Posterior vena cava (tissue), 2 donors: ENCODE measurements at places on chromosomes 5 and 9. TPM values are rescaled to one million over a fixed set of nuclear protein-coding genes. Genes with fewer than 3 reads are reported as not detected.

GRCh38 chr9:90007516-90008440, 403.0 kb downstream of the GADD45G start:
- DNase-seq, result no peak

DNA sequence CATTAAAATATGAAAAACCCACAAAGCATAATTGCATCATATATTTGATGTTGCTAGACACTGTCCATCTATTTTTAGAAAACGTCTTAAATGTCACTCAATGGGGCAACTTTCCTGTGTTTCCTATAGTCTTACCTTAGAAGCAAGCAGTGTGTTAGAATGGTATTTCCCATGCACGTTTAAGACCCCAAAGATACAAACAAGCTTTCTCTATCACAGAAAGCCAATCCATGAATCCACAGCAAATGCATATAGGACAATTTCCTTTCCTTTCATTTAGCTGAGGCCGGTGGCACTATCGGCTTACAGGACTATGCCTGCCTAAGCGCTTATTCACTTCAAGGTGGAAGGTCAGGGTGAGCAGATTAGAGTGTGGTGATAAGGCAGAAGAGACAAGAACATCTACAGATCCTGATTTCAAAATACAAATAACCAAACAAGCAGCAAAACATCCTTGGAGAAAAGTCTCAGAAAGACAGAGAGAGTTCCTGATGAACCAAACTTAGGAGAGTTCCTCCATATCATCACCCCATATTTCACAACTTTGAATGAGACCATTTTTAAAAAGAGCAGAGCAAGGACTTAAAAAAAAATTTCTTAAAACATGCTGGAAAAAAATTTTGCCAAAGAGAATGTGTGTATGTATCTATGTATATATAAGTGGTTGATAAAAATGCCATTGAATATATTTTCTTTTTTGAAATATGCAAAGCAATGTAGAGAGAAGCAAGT, 57.2 kb downstream of the MEF2C start:
- no peak for DNase-seq

DNA sequence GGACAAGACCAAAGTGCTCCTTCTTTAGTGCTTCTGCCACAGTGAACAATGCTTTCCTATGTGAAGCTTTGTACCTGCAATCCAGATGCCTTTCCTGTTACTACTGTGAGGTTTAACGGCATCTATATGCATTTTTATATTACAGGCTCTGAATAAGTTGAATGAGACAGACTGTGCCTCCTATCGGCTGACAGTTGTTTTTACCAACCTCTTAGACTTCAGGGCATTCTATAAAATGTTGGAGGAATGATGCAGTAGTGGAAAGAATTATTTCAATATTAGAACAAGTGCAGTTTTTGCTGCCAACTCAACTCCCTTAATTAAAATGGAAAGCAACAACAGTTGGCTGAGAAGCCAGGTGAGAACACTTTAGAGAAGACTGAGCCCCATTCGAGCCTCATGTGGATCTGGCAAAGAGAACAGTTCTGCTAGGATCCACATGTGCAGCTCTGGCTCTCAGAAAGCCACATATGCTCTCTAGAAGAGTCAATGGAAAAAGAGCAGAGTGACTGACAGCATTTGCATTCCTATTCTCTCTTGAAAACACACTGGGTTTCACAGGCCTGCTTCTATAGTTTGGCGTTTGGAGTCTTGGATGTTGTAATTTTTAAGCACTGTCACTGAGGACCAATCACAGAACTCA, 147.5 kb downstream of the LURAP1L start:
- DNase-seq, result no peak

DNA sequence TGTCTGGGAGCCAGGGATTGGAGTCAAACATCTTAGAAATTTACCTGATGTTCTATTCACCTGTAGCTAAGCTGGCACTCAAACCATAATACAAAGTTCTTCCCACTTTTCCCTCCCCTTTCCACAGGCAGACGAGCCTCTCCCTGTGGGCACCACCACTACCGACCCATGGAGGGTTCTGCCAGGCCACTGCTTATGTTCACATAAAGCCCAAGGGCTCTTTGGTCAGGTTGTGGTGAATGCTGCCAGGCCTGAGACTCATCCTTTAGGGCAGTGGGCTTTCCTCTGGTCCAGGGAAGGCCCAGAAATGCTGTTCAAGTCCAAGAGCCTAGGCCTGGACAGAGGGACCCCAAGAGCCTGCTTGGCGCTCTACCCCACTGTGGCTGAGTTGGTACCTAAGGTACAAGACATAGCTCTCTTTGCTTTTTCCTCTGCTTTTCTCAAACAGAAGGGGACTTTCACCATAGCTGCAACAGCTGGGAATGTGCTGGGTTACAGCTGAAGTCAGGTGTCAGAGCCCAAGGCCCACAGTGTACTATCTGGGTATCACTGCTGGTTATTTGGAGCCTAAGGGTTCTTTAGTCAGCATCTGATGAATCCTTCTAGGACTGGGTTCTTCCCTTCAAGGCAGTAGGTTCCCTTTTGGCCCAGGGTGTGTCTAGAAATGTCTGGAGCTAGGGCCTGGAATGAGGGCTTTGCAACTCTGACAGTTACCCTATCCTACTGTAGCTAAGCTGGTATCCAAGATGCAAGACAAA, 620.1 kb downstream of the TLE1 start:
- no peak for DNase-seq

Gene TCF7
- 1.6 TPM for total RNA-seq

Gene MOB3B
- 3.2 TPM for total RNA-seq

GRCh38 chr9:114016629-114017423, 61.3 kb downstream of the AMBP start:
- peak; percentile 64 for DNase-seq

DNA sequence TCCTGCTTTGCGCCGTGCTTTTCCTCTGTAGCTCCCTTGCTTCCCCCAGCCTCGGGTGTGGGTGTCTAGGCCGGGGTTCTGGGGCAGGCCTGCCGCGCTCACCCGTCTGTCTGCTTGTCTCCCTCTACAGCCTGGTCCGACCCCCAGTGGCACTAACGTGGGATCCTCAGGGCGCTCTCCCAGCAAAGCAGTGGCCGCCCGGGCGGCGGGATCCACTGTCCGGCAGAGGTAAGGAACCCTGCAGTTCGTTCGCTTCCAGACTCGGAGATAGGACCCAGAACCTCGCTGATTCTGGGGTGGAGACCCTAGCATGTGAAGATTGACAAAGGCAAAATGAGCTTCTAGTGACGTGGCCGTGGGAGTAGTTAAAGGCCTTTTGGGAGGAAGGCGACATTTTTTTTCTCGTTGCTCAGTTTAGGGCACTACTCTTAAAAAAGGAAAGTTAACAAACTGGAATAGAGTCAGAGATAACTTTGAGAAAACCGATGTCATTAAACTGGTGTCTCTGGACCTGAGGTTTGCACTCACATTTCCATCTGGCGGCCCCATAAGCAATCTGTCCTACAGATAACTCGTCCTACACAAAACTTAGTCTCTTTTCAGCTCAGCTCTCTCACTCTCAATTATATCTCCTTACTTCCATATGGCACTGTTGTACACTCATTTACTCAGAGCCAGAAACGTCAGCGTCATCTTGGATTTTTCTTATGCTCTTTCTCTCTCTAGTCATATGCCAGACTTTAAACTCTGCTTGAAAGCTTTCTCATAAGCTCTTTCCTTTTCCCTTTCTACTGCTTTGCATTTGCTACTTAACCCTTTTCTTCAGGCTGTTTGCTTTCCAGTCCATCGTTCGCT, 561 bp downstream of the SEC61B start:
- DNase-seq, result no peak

DNA sequence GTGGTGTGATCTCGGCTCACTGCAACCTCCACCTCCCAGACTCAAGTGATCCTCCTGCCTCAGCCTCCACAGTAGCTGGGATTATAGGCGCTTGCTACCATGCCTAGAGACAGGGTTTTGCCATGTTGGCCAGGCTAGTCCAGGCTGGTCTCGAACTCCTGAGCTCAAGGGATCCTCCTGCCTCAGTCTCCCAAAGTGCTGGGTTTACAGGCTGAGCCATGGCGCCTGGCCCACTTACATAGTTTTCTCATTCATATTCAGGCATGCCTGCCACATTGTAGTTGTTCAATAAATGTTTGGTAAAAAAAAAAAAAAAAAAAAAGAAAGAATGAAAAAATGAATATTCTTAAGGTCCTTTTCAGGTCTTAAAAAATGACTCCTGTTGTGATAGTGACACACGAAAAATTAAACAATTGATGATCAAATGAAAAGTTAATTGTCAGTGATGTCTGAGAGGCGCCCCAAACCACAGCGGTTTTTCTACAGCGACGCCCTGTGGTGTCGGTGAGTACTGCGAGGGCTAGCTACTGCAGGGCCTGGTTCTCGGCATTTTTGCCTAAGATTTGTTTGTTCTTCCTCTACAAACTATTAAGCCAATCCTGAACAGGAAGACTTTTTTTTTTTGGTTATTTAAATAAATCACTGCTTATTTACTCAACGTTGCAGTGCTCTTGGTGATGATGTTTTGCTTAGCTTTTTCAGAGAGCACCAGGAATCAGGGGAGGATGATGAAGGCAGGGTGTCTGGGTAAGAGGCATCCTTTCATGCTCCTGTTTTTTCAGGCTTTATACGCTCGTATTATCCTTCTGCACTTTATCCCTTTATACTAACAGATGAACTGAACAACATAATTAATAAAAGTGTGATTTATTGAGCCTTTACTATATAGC, 67.0 kb upstream of the DPYSL3 start:
- DNase-seq, result peak; percentile 89

Gene TEX48
- total RNA-seq, result not detected

Gene ENTR1
- 28.7 TPM for total RNA-seq

- DNase-seq, result no peak
Observed at GRCh38 chr5:116494784-116495450, 79.7 kb downstream of the SEMA6A start.

GRCh38 chr9:93065135-93065720, 6.7 kb downstream of the SUSD3 start:
- DNase-seq, result no peak

GRCh38 chr5:151406322-151406947, 41.0 kb upstream of the SLC36A1 start:
- DNase-seq, result no peak

Gene MPDZ
- total RNA-seq, result 70.5 TPM

DNA sequence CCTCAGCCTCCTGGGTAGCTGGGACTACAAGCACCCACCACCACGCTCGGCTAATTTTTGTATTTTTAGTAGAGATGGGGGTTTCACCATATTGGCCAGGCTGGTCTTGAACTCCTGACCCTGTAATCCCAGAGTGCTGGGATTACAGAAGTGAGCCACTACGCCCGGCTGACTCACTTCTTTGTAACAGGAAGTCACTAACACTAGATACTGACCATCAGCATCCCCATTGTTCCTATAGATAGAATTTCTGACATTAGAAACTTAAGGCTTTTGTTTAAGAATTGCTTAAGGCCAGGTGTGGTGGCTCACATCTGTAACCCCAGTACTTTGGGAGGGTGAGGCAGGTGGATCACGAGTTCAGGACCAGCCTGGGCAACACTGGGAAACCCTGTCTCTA, 42.2 kb downstream of the LEAP2 start:
- no peak for DNase-seq

Gene BTNL3
- not detected for total RNA-seq

Gene TMEM252
- total RNA-seq, result not detected

GRCh38 chr5:94793113-94793815, 174.8 kb downstream of the SLF1 start:
- no peak for DNase-seq

DNA sequence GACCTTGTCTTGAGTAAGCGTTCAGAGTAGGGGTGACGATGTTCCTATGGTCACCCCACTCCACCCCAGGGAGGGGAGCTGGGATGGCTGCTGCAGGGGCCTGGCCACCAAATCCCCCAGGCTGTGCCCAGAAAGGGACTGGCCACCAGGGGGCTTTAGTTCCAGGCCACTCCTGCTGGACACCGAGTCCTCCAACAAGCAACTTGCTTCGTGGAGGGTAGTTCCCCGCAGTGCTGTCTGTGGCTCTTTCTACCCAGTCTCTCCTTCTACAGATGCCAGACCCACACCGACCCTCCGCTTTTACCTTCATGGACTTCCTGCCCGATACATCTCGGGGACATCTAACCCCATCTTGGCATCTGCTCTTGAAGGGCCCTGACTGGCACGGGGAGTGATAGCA, 35.7 kb upstream of the GABRP start:
- DNase-seq, result no peak

- DNase-seq, result peak; percentile 82
Observed at GRCh38 chr9:37036776-37037502, 2.9 kb upstream of the PAX5 start.

DNA sequence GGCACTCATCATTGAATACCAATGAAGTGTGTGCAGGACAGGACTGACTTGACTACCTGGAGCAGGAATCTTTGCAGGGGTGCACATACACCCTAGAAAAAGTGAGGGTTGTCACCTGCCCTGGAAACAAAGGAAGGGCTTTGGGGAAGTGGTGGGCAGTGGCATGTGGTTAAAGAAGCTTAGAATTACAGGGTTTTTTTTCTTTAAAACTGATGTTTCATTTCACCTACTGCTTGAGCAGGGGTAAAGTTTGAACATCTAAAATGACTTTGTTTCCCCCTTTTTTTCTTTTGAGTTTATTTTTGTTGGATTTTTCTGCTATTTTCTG, 2.0 kb upstream of the KDM3B start:
- DNase-seq, result no peak

Gene NPDC1
- 129 TPM for total RNA-seq

DNA sequence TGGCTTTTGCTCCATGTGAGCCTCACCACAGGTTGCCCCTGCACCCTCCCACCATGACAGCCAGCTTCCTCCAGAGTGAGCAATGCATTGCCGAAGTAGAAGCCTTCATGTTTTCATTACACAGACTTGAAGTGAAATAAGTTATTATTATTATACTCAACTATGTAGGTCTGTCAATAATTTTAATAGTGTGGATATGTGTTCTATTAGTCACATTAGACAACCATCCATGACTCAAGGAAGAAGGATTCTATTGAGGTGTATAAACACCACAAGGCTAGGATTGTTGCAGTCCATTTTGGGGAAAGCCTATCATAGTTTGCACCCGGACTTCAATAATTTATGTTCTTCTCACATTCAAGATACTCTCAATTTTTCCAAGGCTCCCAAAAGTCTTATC, 369.5 kb downstream of the TAF11L14 start:
- no peak for DNase-seq

DNA sequence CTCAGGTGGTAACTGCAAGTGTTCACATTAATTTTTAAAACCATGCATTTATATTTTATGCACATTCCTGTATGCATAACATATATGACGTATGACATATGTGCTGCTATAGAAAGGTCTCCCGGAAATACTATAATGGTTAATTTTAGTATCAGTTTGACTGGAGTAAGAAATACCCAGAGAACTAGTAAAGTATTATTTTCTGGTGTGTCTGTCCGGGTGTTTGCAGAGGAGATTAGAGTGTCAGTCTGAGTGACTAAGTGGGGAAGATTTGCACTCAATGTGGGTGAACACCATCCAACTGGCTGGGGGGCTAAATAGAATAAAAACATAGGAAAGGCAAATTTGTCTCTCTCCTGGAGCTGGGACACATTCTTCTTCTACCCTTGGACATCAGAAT, 26.9 kb downstream of the UIMC1 start:
- DNase-seq, result no peak

GRCh38 chr9:112711050-112711689, 6.7 kb downstream of the INIP start:
- no peak for DNase-seq
